ENCODE measurements at places on chromosomes 1 and 21. TPM values are rescaled to one million over a fixed set of nuclear protein-coding genes. Genes with fewer than 3 reads are reported as not detected.

The CR1 gene
- total RNA-seq = 1.8 TPM

The SCCPDH gene
- total RNA-seq = 23.1 TPM

DNA sequence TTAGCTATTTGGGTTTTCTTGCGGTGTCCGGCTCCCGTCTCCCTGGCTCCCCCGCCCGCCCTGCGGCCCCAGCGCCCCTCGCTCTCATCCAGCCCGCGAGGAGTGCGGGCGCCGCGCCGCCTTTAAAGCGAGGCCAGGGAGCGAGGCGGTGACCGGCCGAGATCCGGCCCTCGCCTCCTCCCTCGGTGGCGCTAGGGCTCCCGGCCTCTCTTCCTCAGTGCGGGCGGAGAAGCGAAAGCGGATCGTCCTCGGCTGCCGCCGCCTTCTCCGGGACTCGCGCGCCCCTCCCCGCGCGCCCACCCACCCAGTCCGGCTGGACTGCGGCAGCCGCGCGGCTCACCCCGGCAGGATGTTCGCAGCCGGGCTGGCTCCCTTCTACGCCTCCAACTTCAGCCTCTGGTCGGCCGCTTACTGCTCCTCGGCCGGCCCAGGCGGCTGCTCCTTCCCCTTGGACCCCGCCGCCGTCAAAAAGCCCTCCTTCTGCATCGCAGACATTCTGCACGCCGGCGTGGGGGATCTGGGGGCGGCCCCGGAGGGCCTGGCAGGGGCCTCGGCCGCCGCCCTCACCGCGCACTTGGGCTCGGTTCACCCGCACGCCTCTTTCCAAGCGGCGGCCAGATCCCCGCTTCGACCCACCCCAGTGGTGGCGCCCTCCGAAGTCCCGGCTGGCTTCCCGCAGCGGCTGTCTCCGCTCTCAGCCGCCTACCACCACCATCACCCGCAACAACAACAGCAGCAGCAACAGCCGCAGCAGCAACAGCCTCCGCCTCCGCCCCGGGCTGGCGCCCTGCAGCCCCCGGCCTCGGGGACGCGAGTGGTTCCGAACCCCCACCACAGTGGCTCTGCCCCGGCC is 492 bp downstream of the HLX start:
- H3K4me1 ChIP-seq = no peaks in the 10 kb centered on the region
- H3K27me3 ChIP-seq = peaks cover 16% of the 10 kb centered on the region

DNA sequence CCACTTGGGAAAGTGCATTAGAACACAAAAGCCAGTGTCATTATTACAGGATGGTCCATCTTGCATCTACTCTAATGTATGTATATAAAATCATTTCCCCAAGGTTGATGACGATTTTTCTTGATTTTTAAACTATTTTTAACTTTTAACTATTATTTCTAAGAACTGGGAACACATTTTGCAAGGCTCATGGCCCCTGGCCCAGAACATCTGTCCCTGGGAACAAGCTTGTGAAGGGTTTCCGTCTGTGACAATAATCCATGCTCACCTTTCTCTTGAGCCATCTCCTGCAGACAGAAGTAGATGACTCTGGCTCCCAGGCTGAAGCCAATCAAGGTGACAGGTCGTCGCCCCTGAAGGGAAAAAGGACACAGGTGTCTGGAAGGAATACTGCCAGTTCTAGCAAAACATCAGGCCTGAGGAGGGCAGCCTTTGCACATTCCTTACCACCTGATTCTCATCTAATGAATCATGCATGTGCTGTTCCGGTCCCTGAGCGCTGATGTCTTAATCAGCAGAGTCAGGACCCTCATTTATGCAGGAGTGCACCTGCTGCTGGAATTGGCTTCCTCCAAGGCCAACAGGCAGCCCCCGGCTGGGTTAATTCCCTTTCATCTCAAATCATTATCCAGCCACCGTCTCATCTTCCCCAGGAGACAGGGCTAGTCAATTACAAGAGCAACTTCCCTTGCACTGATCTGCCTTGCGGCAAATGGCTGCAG is 62.5 kb downstream of the TMCO4 start:
- no peaks in the 10 kb centered on the region for H3K27me3 ChIP-seq
- H3K4me1 ChIP-seq = peaks cover 12% of the 10 kb centered on the region
- no peak overlapping the region for H3K4me3 ChIP-seq
- no peak for DNase-seq
- H3K36me3 ChIP-seq = no peaks in the 10 kb centered on the region

DNA sequence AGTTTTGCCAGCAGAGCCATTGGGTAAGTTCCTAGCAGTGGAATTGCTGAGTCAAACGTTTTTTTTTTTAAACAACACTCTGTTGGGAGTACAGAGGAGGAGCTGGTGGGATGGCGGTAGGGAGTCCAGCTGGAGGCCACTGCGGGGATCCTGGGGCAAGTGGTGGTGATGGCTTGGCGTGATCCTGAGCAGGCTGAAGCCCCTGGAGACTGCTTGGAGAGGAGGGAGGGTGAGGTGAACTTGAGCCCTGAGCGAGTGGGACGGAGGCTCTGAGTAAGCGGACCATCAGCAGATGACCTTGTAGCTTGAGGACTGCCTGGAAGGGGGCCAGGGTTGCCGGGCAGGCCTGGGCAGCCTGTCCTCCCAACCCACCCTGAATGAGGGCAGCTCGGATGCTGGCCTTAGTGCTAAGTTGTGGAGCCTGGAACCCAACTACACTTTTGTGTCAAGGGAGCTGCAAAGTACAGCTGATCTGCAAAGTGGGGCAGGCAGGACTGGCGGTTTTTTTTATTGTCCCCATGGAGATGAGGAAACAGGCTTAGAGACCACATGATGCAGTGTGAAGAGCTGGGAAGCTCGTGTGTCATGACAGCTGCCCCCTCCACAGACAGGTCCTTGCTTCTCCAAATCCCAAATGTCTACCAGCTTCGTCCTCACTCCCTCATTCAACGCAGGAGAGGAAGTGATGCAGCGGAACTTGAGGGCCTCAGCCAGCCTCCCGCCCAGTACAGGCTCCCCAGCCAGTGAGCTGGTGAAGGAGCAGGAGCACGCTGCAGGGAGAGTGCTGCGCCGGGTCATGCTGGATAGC is 20.2 kb downstream of the MRPL37 start:
- no peaks in the 10 kb centered on the region for H3K36me3 ChIP-seq
- no peak overlapping the region for H3K4me3 ChIP-seq
- H3K27ac ChIP-seq = peak overlapping the region; percentile 51
- no peaks in the 10 kb centered on the region for H3K27me3 ChIP-seq
- H3K4me1 ChIP-seq = no peaks in the 10 kb centered on the region

- H3K27me3 ChIP-seq = no peaks in the 10 kb centered on the region
- no peak for DNase-seq
- no peaks in the 10 kb centered on the region for H3K36me3 ChIP-seq
- H3K4me3 ChIP-seq = no peak overlapping the region
- H3K27ac ChIP-seq = no peak overlapping the region
Measured at GRCh38 chr1:181554465-181554864, 71.1 kb downstream of the CACNA1E start.

DNA sequence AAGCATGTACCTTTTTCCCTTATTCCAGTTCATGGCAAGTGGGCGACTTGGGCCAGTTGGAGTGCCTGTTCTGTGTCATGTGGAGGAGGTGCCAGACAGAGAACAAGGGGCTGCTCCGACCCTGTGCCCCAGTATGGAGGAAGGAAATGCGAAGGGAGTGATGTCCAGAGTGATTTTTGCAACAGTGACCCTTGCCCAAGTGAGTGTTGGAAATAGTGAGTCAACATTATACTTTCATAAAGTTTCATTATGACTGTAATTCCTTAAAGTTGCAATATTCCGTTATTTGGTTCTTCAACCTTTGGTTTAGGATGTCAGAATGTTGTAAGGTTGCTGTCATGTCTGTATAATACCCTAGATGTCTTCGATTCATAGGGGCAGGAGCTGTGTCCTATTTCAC is 230.5 kb downstream of the TPR start:
- H3K4me3 ChIP-seq = no peak overlapping the region
- H3K27ac ChIP-seq = no peak overlapping the region
- H3K36me3 ChIP-seq = no peaks in the 10 kb centered on the region
- H3K4me1 ChIP-seq = no peaks in the 10 kb centered on the region
- DNase-seq = no peak

DNA sequence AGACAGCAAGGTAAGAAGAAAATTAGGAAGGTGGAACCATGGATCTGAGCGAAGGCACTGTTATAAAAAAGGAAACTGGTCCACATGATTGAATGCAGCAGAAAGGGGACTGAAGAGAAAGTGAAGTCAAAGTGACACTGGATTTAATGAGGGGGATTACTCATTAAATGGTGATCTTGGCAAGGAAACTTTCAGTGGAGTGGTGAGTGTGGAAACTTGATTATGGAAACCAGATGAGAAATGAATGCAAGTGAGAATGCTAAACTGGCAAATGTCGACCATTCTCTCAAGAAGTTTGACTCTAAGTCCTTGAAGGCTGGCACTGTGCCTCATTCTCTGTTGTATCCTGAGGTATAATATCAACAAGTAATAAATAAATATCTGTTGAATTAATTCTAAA is 23.3 kb downstream of the COLGALT2 start:
- no peaks in the 10 kb centered on the region for H3K36me3 ChIP-seq
- no peaks in the 10 kb centered on the region for H3K4me1 ChIP-seq
- no peaks in the 10 kb centered on the region for H3K27me3 ChIP-seq
- H3K4me3 ChIP-seq = no peak overlapping the region
- H3K27ac ChIP-seq = no peak overlapping the region
- no peak for DNase-seq

- H3K4me3 ChIP-seq = no peak overlapping the region
- no peaks in the 10 kb centered on the region for H3K36me3 ChIP-seq
- H3K27ac ChIP-seq = peak overlapping the region; percentile 38
- H3K27me3 ChIP-seq = no peaks in the 10 kb centered on the region
- no peaks in the 10 kb centered on the region for H3K4me1 ChIP-seq
- DNase-seq = no peak
Measured at GRCh38 chr1:39652554-39652953, 13.1 kb upstream of the HEYL start.

GRCh38 chr1:27773826-27774445 is 917 bp downstream of the STX12 start:
- peak overlapping the region; percentile 87 for H3K27ac ChIP-seq
- no peak for DNase-seq
- no peaks in the 10 kb centered on the region for H3K4me1 ChIP-seq
- peak overlapping the region; percentile 84 for H3K4me3 ChIP-seq
- H3K27me3 ChIP-seq = no peaks in the 10 kb centered on the region

DNA sequence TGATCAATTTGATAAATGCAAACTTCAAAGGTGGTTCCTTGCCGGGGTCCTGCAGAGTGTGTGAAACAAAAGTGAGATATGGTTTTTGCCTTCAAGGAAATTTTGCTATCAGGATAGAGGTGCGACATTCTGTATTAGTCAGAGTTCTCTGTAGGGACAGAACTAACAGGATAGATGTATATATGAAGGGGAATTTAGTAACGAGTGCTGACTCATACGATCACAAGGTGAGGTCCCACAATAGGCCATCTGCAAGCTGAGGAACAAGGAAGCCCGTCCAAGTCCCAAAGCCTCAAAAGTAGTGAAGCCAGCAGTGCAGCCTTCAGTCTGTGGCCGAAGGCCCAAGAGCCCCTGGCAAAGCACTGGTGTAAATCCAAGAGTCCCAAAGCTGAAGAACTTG is 157.0 kb downstream of the RYR2 start:
- H3K36me3 ChIP-seq = no peaks in the 10 kb centered on the region
- no peaks in the 10 kb centered on the region for H3K27me3 ChIP-seq
- no peak overlapping the region for H3K27ac ChIP-seq
- H3K4me1 ChIP-seq = no peaks in the 10 kb centered on the region
- DNase-seq = no peak

GRCh38 chr1:100458661-100459357 is 79.1 kb upstream of the GPR88 start:
- no peaks in the 10 kb centered on the region for H3K36me3 ChIP-seq
- H3K27ac ChIP-seq = peak overlapping the region; percentile 58
- H3K4me3 ChIP-seq = no peak overlapping the region
- no peak for DNase-seq
- H3K4me1 ChIP-seq = no peaks in the 10 kb centered on the region

DNA sequence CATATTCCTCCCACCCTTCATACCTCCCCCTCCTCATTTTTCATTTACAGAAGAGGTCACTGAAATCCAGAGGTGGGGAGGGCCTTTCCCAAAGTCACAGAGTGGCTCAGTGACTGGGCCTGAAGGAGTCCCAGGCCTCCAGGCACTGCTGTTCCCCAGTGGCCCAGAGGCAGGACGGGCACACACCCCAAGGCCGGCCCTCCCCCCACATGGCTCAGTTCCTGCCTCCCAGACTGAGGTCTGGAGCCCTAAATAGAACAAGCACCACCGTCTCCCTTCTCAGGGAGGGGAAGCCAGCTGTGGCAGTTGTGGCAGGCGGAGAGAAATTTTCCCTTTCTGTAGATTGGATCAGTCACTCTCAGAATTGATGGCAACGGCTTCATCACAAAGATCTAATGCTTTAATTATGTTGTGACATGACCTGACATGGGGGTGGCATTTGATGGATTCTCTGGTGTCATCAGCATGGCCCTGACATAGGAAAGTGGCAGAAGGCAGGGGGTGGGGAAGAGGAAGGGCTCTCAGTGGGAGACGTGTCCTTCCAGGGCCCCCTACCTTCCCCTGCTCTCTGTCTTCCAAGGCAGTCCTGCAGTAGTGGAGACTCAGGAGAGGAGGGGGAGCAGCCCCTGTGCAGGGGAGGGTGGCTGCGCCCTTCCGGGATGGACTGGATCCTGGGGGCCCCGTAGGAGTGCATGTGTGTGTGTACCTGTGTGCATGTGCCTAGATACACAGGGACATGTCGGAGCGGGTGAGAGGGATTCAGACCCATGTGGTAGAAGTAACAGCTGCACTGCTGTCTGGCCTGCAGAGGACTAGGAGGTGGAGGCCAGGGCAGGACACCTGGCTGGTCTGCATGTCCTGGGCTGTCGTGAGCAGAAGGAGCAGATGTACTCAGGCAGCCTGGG is 41.2 kb upstream of the FOXO6 start:
- no peak overlapping the region for H3K4me3 ChIP-seq
- H3K36me3 ChIP-seq = no peaks in the 10 kb centered on the region
- no peak for DNase-seq
- no peak overlapping the region for H3K27ac ChIP-seq
- H3K4me1 ChIP-seq = no peaks in the 10 kb centered on the region

DNA sequence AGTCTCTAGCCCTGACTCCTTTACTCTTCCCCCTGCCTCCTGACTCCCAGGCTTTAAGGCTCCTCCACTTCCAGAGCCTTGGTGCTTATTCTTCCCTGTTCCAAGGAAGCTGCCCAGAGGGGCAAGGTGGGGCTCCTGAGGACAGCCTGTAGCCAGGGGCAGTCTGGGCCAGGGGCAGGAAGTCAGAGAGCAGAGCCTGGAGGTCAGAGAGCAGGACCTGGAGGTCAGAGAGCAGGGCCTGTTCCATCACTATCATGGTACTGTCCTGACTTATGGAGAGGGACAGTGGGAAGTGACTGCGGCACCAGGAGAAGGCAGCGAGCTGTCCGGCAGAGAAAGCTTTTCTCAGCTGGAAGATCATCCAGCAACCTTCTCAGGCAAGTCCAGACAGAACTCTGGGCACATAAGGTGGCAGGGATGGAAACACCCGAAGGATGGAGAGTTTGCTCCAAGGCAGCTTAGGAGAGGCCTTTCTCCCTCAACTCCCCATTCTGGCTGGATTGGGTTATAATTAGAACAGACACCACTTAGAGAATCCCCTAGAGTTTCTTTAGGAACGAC is 25.0 kb downstream of the PLXNA2 start:
- H3K27ac ChIP-seq = peak overlapping the region; percentile 89
- H3K36me3 ChIP-seq = no peaks in the 10 kb centered on the region
- H3K4me1 ChIP-seq = peaks cover 25% of the 10 kb centered on the region
- no peak overlapping the region for H3K4me3 ChIP-seq
- DNase-seq = no peak

Measured in uterus (tissue), 4 donors.